ENCODE measurements at places on chromosomes 4 and X.
A peak's percentile ranks its signal among the peaks of the same experiment; 100 is the strongest.

- no peak overlapping the region for H3K27ac ChIP-seq
- H3K27me3 ChIP-seq = no peaks in the 10 kb centered on the region
- no peak overlapping the region for H3K4me3 ChIP-seq
- no peak for DNase-seq
These were observed 295.0 kb upstream of the NR3C2 start for GRCh38 chr4:148737061-148737770.

- peaks cover 3% of the 10 kb centered on the region for H3K4me1 ChIP-seq
- H3K27me3 ChIP-seq = peaks cover 2% of the 10 kb centered on the region
- no peak overlapping the region for H3K27ac ChIP-seq
- DNase-seq = no peak
- H3K36me3 ChIP-seq = no peaks in the 10 kb centered on the region
- H3K4me3 ChIP-seq = no peak overlapping the region
These were observed 82.9 kb downstream of the RTL5 start for GRCh38 chrX:72048510-72049455.

DNA sequence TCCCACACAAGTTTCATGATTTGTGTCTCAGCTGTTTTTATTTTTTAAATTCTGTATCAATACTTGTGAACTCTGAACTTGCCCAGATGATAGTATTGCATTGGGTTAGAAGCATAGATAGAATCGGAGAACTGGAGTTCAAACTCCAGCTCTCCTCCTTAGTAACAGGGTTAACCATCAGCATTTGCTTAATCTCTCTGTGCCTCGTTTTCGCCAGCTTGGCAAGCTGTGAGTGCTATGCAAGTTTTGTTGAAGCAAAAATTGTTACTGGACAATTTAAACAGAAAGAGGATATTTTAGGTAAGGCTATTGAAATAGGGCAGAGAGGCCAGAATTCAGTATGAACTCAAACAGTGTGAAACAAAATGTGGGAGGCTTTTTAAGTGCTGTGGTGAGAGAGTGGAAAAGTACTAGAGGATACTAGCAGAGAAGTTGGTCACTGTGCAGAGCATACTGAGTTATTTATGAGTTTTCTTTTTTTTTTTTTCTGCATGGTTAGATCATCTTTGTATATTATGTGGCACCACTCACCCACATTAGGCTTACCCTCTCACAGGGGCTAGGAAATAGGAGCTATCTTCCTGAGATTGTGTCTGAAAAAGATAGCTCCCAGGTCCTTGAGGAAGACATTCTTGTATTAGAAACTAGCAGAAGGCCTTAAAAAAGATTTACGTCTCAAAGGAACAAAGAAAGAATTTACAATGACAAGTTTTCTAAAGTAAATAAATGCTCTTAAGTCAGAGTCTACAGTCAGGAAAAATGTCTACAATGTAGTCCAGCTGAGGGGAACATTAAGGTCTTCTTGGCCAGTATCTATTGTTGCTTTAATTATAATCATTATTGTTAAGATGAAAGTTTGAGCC is 1126.6 kb downstream of the FAT4 start:
- H3K27ac ChIP-seq = no peak overlapping the region
- H3K4me3 ChIP-seq = no peak overlapping the region
- H3K4me1 ChIP-seq = no peaks in the 10 kb centered on the region
- no peaks in the 10 kb centered on the region for H3K36me3 ChIP-seq
- no peaks in the 10 kb centered on the region for H3K27me3 ChIP-seq

DNA sequence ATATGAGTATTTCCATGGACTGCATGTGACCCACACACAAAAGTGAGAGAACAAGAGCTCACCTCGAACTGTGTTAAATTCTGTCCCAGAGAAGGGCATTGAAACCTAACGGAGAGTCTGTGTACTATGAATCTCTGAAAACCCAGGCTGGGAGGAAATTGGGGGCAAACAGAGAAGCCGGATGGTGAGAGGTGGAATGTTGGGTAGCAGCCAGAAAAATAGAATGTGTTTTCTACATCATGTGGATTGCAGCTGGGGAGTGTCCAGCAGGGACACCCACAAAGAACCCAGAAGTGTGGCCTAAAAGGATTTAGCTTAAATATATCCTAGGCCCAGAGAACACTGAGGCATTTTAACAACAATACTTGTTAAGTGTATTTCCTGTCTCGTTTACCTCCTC is 38.6 kb downstream of the MND1 start:
- no peak for DNase-seq
- no peak overlapping the region for H3K4me3 ChIP-seq
- peaks cover 10% of the 10 kb centered on the region for H3K4me1 ChIP-seq
- H3K27me3 ChIP-seq = no peaks in the 10 kb centered on the region
- no peak overlapping the region for H3K27ac ChIP-seq

- DNase-seq = no peak
- no peak overlapping the region for H3K4me3 ChIP-seq
- H3K4me1 ChIP-seq = no peaks in the 10 kb centered on the region
- H3K27me3 ChIP-seq = no peaks in the 10 kb centered on the region
- peaks cover 4% of the 10 kb centered on the region for H3K36me3 ChIP-seq
- H3K27ac ChIP-seq = no peak overlapping the region
These were observed 20.1 kb downstream of the SLC7A11 start for GRCh38 chr4:138222046-138222445.

DNA sequence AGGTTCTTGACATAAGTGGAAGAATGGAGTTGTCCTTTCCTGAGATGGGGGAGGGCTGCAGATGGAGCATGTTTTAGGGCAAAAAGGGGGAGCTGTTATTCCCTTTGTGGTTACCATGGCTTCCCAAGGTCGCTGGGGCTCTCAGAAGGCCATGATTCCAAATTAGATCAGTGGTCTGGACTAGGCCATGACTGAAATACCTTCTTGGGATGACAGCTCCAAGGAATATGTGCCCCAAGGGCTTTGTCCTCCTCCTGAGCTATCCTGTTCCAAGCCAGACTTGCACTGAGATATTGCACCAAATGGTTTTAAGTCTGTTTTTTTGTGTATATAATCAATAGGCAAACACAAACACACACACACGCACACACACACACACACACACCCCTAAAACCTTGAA is 3.0 kb upstream of the RBPJ start:
- H3K27me3 ChIP-seq = no peaks in the 10 kb centered on the region
- H3K36me3 ChIP-seq = peaks cover 31% of the 10 kb centered on the region
- no peak for DNase-seq
- no peak overlapping the region for H3K4me3 ChIP-seq
- H3K27ac ChIP-seq = peak overlapping the region; percentile 98

GRCh38 chrX:10557166-10557565 is 63.2 kb downstream of the MID1 start:
- no peaks in the 10 kb centered on the region for H3K27me3 ChIP-seq
- DNase-seq = no peak
- H3K4me3 ChIP-seq = no peak overlapping the region
- H3K27ac ChIP-seq = no peak overlapping the region

DNA sequence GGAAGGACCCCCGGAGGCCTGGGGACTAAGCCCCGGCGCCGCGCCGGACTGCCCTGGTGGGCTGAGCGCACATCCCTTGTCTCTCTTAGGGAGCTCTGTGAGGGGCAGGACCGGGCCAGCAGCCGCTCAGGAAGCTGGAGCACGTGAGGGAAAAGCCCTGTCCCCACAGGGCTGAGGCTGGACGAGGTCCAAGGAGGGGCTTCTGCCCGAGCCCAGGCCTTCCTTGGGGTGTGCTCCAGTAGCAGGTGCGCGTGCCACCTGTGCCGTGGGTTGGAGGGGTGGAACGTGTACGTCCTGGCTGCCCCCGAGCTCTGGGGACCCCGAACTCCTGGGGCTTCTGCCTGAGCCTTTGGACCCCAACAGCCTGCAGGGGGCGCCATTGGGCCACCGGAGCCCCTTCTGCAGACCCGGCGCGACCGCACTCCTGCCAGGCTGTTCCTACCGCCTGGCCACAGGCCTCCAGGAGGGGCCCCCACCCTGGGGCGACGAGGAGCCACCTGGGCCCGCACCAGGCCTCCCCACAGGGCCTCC is 27.2 kb downstream of the TACC3 start:
- H3K27ac ChIP-seq = no peak overlapping the region
- peaks cover 5% of the 10 kb centered on the region for H3K4me1 ChIP-seq
- no peak overlapping the region for H3K4me3 ChIP-seq
- peaks cover 6% of the 10 kb centered on the region for H3K36me3 ChIP-seq

- peak overlapping the region; percentile 23 for H3K4me3 ChIP-seq
- H3K27me3 ChIP-seq = no peaks in the 10 kb centered on the region
- H3K27ac ChIP-seq = peak overlapping the region; percentile 61
- no peak for DNase-seq
- peaks cover 6% of the 10 kb centered on the region for H3K36me3 ChIP-seq
- peaks cover 26% of the 10 kb centered on the region for H3K4me1 ChIP-seq
These were observed 28.9 kb upstream of the AP1S2 start for GRCh38 chrX:15883540-15883863.

- no peak overlapping the region for H3K27ac ChIP-seq
- no peak overlapping the region for H3K4me3 ChIP-seq
- no peak for DNase-seq
- no peaks in the 10 kb centered on the region for H3K4me1 ChIP-seq
These were observed 102.0 kb downstream of the VEGFC start for GRCh38 chr4:176690716-176691115.

DNA sequence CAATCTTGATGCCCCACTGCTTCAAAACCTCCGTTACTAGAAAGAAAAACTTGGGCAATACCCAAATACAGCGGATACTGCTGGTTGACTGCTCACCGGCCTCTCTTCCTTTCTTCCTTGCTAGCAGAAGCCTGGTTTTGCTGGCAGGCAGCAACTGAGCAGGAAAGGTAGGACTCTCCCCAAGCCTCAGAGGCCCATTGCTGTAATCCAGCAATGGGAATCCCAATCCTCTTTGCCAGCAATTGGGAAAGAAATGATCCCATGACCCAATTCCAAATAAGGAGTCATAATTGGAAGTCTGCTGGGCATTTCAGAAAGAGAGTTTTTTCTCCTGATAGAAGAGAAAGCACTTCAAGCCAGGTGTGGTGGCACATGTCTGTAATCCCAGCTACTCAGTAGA is 394.5 kb downstream of the BCOR start:
- DNase-seq = no peak
- no peaks in the 10 kb centered on the region for H3K27me3 ChIP-seq
- no peak overlapping the region for H3K27ac ChIP-seq
- no peak overlapping the region for H3K4me3 ChIP-seq

DNA sequence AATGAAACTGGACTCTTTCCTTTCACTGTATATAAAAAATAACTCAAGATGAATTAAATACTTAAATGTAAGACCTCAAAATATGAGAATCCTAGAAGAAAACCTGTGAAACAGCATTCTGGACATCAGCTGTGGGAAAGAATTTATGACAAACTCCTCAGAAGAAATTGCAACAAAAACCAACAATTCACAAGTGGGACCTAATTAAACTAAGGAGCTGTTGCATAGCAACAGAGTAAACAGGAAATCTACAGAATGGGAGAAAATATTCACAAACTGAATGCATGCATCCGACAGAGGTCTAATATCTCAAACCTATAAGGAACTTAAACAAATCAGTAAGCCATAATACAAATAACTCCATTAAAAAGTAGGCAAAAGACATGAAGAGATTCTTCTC is 851.7 kb upstream of the PCDH10 start:
- no peaks in the 10 kb centered on the region for H3K36me3 ChIP-seq
- no peak overlapping the region for H3K27ac ChIP-seq
- no peak for DNase-seq
- H3K4me1 ChIP-seq = no peaks in the 10 kb centered on the region
- no peaks in the 10 kb centered on the region for H3K27me3 ChIP-seq

DNA sequence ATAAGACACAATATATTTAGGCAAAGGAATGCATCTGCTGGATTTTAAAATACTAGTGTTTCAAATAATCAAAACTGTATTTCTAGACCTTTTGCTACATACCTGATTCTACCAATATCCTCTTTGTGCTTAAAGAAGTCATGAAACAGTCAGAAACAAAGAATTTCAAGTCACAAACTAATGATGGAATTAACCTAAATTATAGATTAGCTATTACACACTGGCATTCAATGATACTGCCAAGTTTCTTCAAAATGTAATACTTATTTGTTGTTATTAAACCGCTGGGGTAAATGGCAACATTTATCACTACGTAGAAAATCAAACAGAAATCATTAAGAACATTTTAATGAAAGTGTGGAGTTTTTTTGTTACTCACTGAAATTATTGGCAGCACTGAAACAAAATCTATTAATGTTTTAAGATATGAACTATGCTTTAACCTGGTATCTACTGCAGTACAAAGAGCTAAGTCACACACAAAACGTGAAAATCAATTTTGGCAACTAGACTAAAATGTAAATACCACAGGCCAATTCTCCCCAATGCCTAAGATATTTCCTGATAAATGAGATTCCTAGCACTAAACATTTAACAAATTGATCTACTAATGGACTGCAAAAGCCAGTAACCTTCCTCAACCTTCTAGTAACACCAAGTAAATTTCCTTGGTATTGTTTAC is 19.4 kb downstream of the PDGFC start:
- no peak for DNase-seq
- H3K4me3 ChIP-seq = no peak overlapping the region
- no peaks in the 10 kb centered on the region for H3K4me1 ChIP-seq
- no peaks in the 10 kb centered on the region for H3K27me3 ChIP-seq

DNA sequence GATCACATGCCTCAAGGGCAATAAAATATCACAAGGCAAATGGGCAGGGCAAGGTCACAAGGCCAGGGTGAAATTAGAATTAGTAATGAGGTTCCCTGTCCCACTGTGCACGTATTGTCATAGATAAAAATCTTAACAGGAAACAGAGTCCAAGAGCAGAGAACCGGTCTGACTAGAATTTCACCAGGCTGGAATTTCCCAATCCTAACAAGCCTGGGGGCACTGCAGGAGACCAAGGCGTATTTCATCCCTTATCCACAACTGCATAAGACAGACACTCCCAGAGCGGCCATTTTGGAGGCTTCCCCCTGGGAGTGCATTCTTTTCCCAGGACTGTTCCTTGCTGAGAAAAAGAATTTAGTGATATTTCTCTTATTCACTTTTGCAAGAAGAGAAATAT is 25.9 kb upstream of the PRDM5 start:
- H3K4me3 ChIP-seq = no peak overlapping the region
- no peaks in the 10 kb centered on the region for H3K27me3 ChIP-seq
- H3K36me3 ChIP-seq = peaks cover 6% of the 10 kb centered on the region

DNA sequence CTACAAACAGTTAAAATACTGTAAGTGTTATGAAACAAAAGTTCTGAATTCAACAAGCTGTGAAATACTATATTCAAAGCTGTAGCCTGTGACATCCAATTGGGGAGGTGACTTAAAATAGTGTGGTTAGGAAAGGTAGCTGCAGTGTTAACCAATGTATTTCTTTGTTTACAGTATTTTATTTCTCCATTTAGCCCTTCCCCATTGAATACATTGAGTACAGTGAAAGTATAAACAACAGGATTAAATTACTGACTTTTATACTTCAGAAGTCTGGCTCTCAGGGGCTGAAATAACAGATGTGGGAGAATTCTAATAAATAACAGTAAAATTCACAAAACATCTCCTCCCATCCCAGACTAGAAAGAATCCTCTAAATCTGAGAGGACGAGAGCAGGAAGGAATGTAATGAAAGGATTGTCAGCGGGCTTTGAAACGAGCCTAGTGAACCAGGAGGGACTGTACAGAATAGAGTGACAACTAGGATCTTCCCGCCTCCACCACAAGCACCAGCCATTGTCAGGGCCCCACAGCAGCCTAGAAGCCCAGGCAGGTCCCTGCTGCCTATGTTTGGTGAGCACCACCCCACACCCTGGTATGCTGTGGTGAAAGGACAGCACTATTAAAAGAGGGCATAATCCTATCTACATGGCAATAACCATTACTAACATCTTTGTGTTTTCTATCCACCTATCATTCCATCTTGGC is 73.7 kb downstream of the SPCS3 start:
- no peak for DNase-seq
- H3K36me3 ChIP-seq = no peaks in the 10 kb centered on the region
- no peak overlapping the region for H3K27ac ChIP-seq
- no peaks in the 10 kb centered on the region for H3K4me1 ChIP-seq
- H3K4me3 ChIP-seq = no peak overlapping the region
- H3K27me3 ChIP-seq = peaks cover 7% of the 10 kb centered on the region

All from activated naive CD8-positive, alpha-beta T cell treated with anti-CD3 and anti-CD28 coated beads, Interleukin-2, amount 50 U/mL, for 24 hours (primary cell).